ENCODE measurements at places on chromosomes 2 and 18.

GRCh38 chr18:13647761-13648160 is 78.6 kb downstream of the FAM210A start:
- DNase-seq, result no peak

- DNase-seq, result no peak
These were observed 199.3 kb downstream of the MEMO1 start for GRCh38 chr2:31811482-31811881.

GRCh38 chr18:36078751-36079529 is 11.6 kb upstream of the RPRD1A start:
- DNase-seq, result no peak

DNA sequence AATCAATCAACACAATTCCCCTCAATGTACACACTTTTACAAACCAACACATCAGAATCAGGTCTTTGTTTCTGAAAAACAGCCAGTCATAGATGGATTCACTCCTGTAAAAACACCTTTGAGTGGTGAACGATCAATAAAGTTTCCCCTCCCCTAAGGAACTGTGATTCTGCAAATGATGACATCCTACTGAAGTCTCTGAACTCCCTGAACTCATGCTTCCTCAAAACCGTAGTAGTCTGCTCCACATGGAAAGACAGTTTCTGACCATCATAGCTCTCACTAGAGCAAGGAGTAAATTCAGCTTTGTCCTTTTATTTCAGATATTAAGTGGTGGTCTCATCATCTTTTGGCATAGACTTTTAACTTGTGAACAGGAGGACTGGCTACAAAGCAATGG is 43.5 kb upstream of the ACTR3 start:
- DNase-seq, result no peak

- no peak for DNase-seq
These were observed 360.8 kb downstream of the SOCS6 start for GRCh38 chr18:70649683-70650082.

GRCh38 chr2:26395394-26395793 is 6.3 kb upstream of the DRC1 start:
- no peak for DNase-seq

DNA sequence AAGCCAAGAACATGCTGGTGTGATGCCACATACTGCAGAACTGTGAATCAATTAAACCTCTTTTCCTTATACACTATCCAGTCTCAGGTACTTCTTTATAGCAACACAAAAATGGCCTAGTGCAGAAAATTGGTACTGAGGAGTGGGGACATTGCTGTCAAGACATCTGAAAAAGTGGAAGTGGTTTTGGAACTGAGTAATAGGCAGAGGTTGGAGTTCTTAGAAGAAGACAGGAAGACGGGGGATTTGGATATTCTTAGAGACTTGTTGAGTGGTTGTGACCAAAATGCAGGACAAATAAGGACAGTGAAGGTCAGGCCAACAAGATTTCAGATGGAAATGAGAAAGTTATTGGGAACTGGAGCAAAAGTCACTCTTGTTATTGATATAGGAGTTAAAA is 31.3 kb upstream of the CDH2 start:
- DNase-seq, result no peak

GRCh38 chr18:8799001-8799400 is 93.6 kb downstream of the MTCL1 start:
- DNase-seq, result no peak

DNA sequence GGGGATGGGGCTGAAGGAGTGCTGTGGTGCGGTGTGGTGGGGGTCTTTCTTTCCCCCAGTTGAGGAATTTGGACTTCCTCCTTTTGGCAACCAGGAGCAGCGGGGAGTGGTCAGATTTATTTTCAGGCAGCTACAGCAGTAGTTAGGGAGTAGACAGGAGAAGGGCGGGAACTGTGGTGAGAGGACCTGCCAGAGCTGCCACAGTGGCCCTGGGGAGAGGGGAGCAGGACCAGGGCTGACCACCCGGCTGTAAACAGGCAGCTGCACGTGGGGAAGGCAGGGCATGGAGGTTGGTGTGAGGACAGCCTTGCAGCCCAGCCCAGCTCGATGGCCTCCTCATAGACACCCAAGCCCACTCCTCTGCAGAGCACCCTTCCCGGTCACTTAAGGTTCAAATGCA is 197.2 kb downstream of the GLI2 start:
- no peak for DNase-seq

DNA sequence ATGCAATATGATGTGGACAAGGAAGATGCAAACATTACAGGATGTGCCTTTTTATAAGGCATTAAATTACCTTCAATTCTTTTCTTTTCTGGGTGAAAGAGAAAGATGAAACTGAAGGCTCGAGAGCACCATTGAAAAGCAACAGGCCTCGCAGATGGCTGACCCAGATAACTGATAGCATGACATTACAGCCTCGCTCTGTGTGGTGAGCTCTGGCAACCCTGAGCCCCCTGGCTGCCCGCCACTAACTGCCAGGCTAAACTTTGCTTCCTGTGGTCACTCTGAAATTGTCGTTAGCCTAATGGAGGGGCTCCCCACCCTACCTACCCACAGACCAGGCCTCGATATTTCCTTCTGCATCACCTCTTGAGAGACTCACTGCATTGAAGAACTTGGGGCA is 516.8 kb upstream of the FANCL start:
- DNase-seq, result no peak

GRCh38 chr18:53070788-53071187 is 730.8 kb downstream of the DCC start:
- no peak for DNase-seq

- no peak for DNase-seq
These were observed 6.0 kb upstream of the ALPP start for GRCh38 chr2:232372231-232373208.

- DNase-seq, result no peak
These were observed 416.6 kb upstream of the MEX3C start for GRCh38 chr18:51614033-51614432.

- DNase-seq, result no peak
These were observed 111.7 kb downstream of the MARCHF4 start for GRCh38 chr2:216260629-216261028.

DNA sequence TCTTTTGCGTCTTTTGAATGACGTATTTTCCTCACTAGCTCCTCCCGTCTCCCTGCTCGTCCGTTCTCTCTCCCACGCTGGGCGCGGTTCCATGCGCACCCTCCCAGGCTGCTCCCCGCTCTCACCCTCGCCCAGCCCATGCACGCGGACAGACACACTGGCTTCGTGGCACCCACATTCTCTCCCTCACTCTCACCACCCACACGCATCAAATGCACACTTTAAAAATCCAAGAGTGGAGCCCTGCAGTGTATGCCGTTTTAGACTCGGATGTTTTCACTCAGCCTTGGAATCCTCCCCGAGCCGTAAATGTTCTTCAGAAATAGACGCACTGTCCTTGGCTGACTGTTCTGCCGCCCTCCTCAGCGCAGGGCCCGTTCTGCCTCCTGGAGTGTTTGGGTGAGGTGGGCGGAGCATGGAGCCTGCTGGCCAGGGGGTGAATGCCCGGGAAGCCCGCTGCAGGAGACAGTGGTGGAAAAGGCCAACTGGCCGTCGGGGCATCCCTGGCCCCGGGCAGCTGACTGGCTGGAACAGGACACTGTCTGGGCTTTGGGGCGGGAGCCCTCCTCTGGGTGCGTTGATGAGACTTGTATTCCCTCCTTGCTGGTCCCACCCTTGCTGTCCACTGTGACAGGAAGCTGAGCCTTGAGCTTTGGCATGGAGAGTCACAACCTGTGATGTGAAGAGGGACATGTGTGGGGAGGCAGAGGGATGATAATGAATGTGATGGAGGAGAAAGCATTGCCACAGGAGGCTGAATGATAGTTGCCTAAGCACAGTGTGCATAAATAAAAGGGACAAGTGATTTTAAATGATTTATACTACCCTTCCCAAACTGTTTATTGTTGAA is 35.4 kb upstream of the LYPD6B start:
- DNase-seq, result no peak

DNA sequence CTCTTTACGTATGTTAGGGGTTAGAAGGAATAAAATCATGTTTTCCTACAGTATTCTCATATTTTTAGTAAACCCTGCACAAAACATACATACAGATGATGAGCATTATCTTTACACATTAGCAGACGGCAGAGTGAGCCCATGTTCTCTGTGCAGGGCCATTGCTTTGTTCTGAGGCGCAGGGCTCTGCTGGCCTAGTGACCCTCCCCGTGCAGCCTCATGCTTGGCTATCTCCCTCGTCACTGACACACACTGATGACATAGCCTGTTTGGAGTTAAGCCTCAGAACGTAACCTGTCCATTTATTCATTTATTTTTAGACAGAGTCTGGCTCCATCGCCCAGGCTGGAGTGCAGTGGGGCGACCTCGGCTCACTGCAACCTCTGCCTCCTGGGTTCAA is 115.9 kb upstream of the FOSL2 start:
- no peak for DNase-seq

GRCh38 chr2:19111354-19111753 is 247.1 kb downstream of the OSR1 start:
- no peak for DNase-seq
